Upper lobe of left lung (tissue), 6 donors: ENCODE measurements at places on chromosomes 4 and X. TPM values are rescaled to one million over a fixed set of nuclear protein-coding genes. Genes with fewer than 3 reads are reported as not detected.
A peak's percentile ranks its signal among the peaks of the same experiment; 100 is the strongest.

Gene TMSB4X
- 5,020 TPM for total RNA-seq

Gene CXorf66
- not detected for total RNA-seq

Gene PCYT1B
- total RNA-seq = 0.44 TPM

DNA sequence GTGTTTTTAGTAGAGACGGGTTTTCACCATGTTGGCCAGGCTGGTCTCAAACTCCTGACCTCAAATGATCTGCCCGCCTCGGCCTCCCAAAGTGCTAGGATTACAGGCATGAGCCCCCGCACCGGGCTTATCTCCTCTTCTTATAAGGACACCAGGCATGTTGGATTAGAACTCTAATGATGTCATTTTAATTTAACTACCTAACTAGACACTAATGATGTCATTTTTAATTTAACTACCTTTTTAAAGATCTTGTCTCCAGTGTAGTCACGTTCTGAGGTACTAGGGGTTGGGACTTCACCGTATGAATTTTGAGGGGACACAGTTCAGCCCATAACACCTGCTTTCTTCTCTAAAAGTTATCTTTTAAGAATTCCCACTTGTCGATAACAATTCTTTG is 37.7 kb upstream of the MAGED1 start:
- no peak for DNase-seq

DNA sequence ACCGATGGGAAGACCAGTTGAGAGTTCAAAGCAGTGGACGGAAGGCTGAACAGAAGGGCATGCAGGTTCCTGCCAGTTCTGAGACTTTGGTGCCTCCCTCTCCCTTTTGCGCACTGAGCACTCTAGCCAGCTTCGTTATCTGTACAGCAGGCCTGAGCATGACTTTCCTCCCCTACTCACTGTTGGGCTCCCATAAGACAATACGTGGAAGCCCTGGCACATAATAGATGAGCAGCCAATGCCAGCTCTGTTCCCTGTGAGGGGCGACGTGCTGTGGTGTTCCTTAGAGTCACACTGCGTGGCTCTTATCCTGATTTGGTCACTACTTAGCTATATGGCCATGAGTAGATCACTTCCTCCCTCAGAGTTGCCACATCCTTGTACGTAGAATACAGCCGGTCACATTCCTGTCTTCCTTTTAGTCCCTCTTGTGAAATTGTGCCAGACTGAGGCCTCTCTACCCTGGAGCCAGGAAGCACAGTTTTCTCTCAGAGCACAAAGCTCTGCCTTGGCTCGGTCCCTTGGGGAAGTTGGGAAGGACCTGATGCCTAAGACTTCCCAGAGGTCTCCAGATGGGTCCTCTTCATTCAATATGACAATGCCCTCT is 160.4 kb upstream of the MAMLD1 start:
- DNase-seq = no peak

GRCh38 chr4:114108869-114109268 is 129.4 kb upstream of the ARSJ start:
- DNase-seq = no peak

GRCh38 chrX:110086916-110087484 is 84.1 kb downstream of the TMEM164 start:
- DNase-seq = no peak

DNA sequence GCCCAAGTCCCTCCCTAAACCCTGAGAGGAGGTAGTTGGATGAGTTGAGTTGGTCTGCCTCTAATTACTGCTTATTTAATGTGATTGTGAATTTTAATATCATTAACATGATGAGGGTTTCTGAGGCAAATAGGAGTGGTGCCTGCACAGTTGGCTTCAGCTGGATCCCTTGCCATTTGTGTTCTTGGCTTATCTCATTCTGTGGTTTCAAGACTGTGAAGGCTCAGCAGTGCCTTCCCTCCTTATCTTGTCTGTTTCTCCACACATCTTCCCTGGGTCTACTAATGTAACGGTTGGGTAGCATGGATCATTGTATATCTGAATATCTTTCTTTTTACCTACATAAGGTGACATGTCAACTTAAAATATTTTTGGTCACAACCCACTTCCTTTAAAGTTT is 1.6 kb upstream of the SLC10A4 start:
- DNase-seq = no peak

DNA sequence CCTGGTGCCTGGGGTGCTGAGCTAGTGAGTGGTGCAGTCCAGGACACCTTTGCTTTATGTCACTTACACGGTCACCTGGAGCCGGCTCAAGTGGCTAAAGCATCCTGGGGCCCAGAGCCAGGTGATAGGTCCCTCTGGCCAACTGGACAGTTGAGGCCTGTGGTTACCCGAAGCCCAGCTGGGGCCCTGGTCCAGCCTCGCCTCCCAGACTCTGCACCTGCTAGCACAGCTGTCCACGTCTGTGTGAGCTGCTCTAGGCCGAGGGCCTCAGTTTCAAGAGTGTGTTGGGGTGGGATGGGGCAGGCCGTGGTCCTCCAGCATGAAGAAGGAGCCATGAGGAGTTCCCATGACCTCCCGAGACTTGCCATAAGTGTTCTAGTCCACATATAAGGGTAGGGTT is 7.7 kb upstream of the ADD1 start:
- DNase-seq = peak; percentile 18
